ENCODE measurements at places on chromosomes 1 and 21.
A peak's percentile ranks its signal among the peaks of the same experiment; 100 is the strongest.

DNA sequence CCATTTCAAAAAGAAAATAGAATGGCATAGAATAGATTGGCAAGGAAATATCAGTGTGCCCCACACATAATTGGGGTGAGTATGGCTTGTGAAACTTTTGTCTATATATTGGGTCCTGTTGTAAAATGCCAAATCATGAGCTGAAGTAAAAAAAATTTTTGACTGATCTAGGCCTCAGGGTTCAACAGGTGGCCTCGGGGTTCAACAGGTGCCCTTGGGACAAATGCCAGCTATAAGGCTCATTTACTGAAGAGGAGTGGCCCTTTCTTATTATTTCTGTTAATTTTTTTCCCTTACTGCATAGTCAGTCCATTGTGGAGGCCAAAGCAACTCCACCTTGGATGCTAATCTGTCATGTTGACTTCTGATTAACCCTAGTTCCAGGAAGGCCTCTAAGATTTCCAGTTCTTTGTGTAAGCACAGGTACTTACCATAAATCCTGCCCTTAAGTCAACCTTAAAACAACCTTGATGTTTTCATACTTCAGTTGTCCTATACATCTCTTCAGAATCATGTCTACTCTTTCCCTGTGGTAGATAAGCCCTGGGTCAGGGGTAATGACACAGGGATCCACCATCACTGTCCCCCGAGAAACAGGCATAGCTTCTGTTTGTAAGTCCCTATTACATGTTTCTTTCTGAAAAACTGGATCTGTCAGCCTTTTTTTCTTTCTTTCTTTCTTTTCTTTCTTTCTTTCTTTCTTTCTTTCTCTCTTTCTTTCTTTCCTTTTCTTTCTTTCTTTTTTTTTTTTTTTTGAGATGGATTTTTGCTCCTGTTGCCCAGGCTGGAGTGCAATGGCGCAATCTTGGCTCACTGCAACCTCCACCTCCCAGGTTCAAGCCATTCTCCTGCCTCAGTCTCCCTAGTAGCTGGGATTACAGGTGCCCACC, 16.6 kb upstream of the KDF1 start:
- DNase-seq = no peak

DNA sequence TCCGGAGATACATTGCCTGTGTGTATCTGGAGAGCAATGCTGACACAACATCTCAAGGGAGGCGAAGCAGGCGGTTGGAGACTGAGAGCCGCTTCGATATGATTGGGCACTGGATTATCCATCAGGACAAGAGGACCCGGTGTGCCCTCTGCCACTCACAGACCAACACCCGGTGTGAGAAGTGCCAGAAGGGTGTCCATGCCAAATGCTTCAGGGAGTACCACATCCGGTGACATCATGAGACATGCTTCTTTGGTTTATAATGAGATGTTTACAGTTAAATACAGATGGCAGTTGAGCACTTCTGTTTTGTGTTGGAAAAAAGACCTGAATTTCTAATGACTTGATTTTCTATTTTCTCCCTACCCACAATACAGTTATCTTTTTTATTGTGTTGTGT, 12.1 kb downstream of the PGBD2 start:
- no peak for DNase-seq

DNA sequence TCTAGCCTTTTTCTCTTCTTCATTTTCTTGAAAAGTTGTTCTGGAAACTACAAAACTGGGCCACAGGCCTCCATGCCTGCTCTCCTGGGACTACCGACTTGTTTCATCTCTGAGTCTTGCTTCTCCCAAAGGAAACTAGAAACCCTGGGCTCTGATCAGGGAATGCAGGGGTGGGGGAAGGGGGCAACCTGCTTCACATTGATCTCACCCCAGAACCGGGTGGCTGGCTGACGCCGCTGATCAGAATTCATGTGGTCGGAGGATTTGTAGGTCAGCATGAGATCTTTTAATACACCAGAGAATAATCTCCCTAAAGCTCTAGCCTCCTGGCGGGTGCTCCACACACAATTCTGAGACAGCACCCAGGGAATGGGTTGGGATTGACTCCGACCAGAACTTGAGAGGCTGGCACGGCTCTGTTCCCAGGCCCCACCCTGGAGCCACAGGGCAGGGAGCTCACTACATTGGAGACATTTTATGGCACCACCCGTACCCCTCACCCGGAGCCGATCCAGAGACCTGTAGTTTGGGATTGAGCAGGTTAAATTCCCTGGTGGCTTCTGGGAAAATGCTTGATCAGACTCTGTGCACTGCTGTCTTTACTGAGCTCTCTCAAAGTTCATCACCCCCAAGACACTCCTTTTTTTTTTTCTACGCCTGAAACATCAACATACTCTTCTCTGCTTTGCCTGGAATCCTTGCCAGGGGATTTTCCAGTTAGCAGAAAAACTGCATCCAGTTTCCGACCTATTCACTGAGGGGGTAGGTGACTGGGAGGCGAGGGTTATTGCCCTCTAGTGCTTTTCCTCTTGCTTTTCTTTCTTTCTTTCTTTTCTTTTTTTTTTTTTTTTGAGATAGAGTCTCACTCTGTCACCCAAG, 12.2 kb upstream of the ARHGEF10L start:
- peak; percentile 45 for DNase-seq

- no peak for DNase-seq
These were observed 512.7 kb upstream of the ZRANB2 start for GRCh38 chr1:71593523-71593922.

DNA sequence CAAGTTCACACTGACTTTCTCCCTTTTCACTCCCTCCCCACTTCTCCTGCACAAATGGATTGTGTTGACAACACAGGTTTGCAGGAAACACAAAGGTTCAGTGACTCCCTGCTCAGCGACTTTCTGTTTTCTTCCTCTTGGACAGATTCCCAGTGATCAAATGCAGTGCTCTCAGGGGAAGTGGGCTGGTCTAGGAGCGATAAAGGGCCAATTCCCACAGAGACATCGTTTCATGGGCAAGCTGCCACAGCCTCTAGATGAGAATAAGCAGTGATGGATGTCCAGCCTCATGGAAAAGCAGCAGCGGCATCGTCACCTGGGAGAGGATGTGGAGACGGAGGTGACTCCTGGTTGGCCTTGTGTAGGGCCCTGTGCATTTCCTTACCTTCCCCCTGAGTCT, 30.6 kb downstream of the FYB2 start:
- no peak for DNase-seq
